ENCODE measurements at places on chromosomes 1 and 21.

DNA sequence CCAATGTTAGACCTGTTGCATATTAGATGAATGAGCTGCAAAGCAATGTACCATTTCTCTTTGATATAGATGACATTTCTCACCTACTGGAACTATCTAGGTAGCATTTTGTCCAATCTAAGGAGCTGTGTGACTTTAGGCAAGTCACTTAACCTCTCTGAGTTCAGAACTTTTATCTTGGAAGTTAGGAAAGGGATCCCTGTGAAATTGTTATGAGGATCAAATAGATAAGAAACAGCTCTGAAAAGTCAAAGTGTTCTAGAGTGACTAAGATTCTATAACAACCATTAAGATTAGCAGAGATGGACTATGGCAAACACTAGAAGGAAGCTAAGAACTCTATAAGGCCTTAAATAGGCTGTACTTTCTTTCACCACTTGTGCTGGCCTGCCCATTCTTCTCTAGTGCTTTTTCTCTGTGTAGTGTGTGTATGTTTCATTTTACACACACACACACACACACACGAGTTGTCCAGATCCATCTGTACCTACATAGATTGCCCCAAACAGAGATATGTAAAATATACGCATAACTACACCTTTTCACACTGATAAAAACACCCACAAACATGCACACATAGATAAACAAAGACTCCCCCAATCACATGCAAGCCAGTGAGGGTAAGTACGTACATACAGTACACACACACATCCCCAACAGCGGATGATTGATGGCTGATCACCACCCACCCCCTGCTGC lies 19.4 kb upstream of the LRRN2 start:
- DNase-seq = no peak

DNA sequence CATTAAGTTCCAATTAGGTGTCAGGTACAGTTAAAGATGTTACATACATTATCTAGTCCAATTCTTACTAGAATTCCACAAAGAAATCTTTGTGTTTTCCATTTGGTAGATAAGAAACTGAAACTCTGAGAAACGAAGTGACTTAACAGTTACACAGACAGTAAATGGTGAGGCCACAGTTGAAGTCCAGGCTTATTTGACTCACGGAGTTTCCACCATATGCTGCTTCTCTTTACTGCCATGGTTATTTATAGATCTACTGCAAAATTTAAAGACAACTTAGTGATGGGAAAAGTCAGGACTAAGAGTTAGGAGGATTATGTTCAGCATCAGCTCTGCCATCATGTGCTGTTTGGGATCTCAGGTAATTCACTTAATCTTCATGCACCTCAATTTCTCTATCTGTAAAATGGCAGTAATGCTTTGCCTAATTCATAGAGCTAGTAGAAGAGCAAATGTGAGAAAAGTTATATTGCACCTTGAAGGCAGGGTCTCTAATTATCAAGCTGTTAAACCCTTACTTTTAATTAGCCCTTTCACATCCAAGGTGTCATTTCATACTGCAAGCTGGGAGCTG lies 26.2 kb upstream of the SAMSN1 start:
- no peak for DNase-seq

GRCh38 chr21:43721206-43721605 lies 2.3 kb downstream of the PDXK start:
- no peak for DNase-seq

GRCh38 chr21:42386034-42386591 lies 9.7 kb downstream of the TMPRSS3 start:
- no peak for DNase-seq

DNA sequence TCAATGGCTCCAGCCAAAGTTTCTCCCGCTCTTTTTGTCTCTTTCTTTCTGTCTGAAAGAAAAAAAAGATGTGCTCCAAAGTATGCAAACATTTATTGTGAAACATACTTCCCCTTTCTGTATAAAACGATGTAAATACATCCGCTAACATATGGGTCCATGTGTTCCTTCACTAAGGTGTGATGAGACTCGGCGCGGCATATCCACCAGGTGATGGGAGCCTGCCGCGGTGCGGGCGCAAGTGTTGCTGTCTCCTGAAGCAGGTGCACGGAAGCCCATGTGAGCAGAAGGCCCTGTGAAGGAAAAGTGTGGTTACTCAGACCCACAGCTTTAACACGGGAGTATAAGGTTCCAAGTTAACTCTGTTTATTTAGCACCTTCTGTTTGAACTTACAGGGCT lies 466.6 kb upstream of the C1orf87 start:
- DNase-seq = no peak

DNA sequence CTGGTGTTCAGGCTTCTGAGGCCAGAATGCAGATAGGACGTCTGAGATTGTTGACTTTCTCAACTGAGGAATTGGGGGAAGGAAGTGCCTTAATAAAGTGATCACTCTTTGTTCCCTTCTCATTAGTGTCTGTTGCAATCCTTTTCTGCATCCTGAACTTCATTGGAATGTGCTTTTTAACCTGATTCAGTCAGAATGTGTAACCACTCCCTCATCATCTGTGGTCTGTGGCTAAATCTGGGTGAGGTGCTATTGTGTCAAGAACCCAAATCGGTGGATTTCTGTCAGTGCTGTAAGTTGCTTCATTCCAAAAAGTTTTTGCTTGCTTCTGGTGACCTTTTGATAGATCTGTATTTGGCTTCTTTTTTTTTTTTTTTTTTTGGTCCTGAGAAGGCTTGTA lies 38.2 kb downstream of the ARID1A start:
- no peak for DNase-seq

All from esophagus squamous epithelium (tissue), 5 donors.